ENCODE measurements at places on chromosomes 12 and 14.

- DNase-seq, result no peak
Observed at GRCh38 chr12:11677752-11678151, 28.3 kb downstream of the ETV6 start.

GRCh38 chr14:105911006-105911847 is 384.8 kb downstream of the TMEM121 start:
- no peak for DNase-seq

DNA sequence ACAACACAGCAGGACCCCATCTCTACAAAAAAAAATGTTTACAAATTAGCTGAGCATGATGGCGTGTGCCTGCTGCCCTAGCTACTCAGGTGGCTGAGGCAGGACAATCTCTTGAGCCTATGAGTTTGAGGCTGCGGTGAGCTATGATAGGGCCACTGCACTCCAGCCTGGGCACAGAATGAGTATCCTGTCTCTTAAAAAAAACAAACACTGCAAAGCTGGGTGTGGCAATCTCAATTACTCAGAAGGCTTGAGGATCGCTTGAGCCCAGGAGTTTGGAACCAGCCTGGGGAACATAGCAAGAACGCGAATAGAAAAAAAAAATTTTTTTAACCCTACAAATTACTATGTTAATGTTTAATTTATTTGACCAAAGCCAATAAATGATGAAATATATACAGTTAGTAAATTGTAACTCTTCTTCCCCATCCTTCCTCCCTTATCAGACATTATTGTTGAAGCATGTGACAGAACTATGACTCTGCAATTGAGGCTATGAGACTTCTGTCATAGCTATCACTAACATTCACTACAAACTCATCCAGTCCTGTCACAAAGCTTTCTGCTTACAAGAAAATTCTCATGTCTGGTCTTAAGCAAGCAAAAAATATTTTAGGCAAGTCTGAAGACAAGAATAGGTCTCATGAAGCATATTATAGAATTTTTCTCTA is 9.8 kb downstream of the BTBD7 start:
- DNase-seq, result no peak

DNA sequence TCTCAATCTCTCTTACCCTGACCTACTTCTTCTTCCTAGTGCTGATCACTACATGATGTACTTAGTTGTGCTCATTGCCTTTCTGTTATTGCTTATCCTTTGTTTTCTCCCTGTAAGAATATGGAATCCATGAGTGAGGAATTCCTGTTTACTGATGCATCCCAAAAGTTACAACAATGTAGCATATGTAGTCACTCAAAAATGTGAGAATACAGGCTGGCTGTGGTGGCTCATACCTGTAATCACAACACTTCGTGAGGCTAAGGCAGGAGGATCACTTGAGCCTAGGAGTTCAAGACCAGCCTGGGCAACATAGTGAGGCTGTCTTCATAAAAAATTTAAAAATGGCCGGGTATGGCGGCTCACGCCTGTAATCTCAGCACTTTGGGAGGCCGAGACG is 8.0 kb upstream of the WDR20 start:
- no peak for DNase-seq

- DNase-seq, result no peak
Observed at GRCh38 chr12:31527083-31527482, 63.9 kb downstream of the DENND5B start.

GRCh38 chr14:35826952-35827416 is 846 bp downstream of the BRMS1L start:
- no peak for DNase-seq
